ENCODE measurements at places on chromosomes 4 and X.

- no peaks in the 10 kb centered on the region for H3K4me1 ChIP-seq
- H3K27ac ChIP-seq = no peak overlapping the region
- no peaks in the 10 kb centered on the region for H3K36me3 ChIP-seq
- peaks cover 36% of the 10 kb centered on the region for H3K27me3 ChIP-seq
Observed at GRCh38 chrX:110219920-110220319, 98.0 kb downstream of the AMMECR1 start.

DNA sequence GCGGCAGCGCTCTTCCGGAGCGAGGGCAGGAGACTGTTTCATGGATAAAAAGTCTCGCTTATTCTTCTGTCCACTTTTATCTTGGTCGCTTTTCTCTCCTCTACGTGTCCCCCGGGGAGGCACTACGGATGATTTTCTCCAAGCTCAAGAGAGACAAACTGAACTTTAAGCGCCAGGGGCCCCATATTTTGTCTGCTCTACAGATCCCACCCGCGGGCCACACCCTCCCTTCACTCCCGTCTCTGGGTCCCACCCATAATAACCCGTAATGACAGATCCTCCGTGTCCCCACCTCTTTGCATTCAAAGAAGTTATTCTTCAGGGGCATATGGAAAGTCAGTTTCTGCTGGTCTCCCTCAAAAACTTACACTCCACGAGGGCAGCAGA lies at the start of gene CORIN:
TSS of gene CORIN (minus strand) at position 160 of the 387 bp plus-strand sequence. CDS start at position 42, 118 bp downstream.
- no peak for DNase-seq
- peak within 1 kb of the TSS; percentile 71 for H3K4me3 ChIP-seq
- no peaks in the 10 kb centered on the region for H3K27me3 ChIP-seq

DNA sequence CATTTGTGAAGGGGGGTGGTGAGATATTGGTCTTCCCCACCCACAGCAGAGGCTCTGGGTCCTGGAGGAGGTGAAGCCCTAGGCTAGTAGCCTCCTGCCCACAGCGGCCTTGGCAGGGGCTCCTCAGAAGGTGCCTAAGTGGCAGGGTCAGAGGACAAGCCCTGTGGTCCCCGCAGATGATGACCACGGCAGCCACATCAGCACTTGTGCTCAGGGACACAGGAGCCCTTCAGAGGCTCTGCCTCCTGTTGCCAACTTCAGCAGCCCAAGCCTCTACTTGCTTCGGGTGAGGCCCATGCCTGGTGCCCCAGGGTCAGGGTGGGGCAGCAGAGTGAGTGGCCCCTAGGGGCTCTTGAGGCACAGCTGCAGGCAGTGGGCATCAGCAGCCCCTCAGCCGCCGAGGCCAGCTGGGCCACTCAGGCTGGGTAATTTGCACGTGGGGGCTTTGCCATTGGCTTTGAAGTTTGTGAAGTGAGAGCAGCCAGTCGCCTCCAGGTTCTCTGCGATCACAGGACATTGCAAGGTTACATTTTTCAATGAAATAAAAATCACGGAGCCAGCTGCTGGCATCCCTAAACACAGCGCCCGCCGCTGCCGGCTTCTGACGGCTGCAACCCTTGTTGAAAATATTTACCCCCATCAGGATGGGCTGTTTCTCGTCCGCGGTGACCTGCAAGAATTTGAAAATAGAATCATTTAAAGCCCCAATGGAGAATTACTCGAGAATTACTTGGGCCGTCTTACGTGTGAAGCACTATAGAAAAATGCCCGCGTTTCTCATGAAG lies 108.5 kb downstream of the HMX1 start:
- no peak overlapping the region for H3K27ac ChIP-seq
- H3K36me3 ChIP-seq = no peaks in the 10 kb centered on the region
- H3K4me3 ChIP-seq = no peak overlapping the region
- DNase-seq = no peak
- no peaks in the 10 kb centered on the region for H3K4me1 ChIP-seq
- H3K27me3 ChIP-seq = peaks cover 28% of the 10 kb centered on the region

- H3K4me3 ChIP-seq = no peak overlapping the region
- H3K27ac ChIP-seq = no peak overlapping the region
- H3K27me3 ChIP-seq = no peaks in the 10 kb centered on the region
Observed at GRCh38 chr4:156799121-156799589, 172.4 kb downstream of the PDGFC start.

- H3K4me3 ChIP-seq = no peak overlapping the region
- peak; percentile 14 for DNase-seq
- no peaks in the 10 kb centered on the region for H3K4me1 ChIP-seq
- H3K27me3 ChIP-seq = peaks cover 18% of the 10 kb centered on the region
- H3K36me3 ChIP-seq = no peaks in the 10 kb centered on the region
- no peak overlapping the region for H3K27ac ChIP-seq
Observed at GRCh38 chr4:7183780-7184460, 8.4 kb upstream of the SORCS2 start.

GRCh38 chr4:57736781-57737180 lies 626.6 kb upstream of the IGFBP7 start:
- H3K27me3 ChIP-seq = no peaks in the 10 kb centered on the region
- H3K4me1 ChIP-seq = no peaks in the 10 kb centered on the region
- DNase-seq = no peak
- no peaks in the 10 kb centered on the region for H3K36me3 ChIP-seq
- no peak overlapping the region for H3K4me3 ChIP-seq
- no peak overlapping the region for H3K27ac ChIP-seq

DNA sequence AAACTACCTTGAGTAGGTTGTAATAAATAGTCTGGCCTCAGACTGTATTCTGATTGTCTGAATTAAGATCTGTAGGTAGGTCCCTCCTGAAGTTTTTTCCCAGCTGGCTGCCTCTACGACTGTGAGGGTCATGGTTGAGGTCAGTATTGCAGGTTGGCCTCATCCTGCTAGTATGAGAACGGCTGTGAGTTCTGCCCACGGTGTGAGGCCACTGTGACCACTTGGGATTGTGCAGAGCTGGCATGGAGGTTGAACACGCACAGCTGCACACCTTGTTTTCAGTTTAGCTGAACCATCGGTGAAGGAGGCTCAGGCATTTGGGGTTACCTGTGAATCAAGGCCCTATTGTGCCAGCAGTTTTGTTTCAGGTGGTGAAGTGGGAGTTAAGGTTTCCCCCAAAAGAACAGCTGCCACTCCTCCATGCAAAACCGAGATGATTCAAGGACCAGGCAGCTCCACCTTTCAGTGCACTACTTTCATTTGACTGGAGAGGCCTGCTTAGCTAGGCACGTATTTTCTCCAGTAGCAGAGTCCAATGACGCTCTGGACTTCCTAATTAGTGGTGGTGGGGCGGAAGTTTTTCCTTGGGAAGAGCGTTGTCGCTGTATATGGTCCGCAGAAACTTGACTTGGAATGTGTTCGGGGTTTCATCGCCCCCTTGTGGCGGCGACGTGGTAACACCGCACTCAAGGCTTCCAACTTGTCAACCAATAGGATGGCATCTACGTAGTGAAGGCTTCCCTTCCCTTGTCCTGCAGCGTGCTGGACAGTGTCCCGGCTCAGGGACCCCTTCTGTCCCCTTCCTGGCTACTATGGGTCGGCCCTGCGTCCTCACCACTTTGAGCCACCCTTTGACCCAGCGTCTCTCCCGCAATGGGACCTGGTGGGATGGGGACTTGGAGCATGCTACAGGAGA lies 13.8 kb downstream of the CMC4 start:
- H3K36me3 ChIP-seq = no peaks in the 10 kb centered on the region
- peak overlapping the region; percentile 25 for H3K27ac ChIP-seq
- H3K4me1 ChIP-seq = no peaks in the 10 kb centered on the region
- H3K4me3 ChIP-seq = peak overlapping the region; percentile 23

GRCh38 chr4:86757468-86757867 lies 91.7 kb downstream of the SLC10A6 start:
- no peak overlapping the region for H3K27ac ChIP-seq
- no peaks in the 10 kb centered on the region for H3K36me3 ChIP-seq
- H3K27me3 ChIP-seq = no peaks in the 10 kb centered on the region

- H3K4me1 ChIP-seq = no peaks in the 10 kb centered on the region
- DNase-seq = no peak
- no peaks in the 10 kb centered on the region for H3K27me3 ChIP-seq
- H3K27ac ChIP-seq = no peak overlapping the region
Observed at GRCh38 chr4:1164444-1164843, 7.9 kb downstream of the SPON2 start.

GRCh38 chr4:99815597-99816011 lies 1.0 kb upstream of the DAPP1 start:
- no peaks in the 10 kb centered on the region for H3K27me3 ChIP-seq
- no peak overlapping the region for H3K4me3 ChIP-seq
- H3K4me1 ChIP-seq = no peaks in the 10 kb centered on the region
- peak overlapping the region; percentile 11 for H3K27ac ChIP-seq
- H3K36me3 ChIP-seq = no peaks in the 10 kb centered on the region
- DNase-seq = no peak

GRCh38 chrX:66717926-66718325 lies 79.0 kb upstream of the EDA2R start:
- no peak overlapping the region for H3K4me3 ChIP-seq
- no peak for DNase-seq
- H3K4me1 ChIP-seq = no peaks in the 10 kb centered on the region
- H3K36me3 ChIP-seq = no peaks in the 10 kb centered on the region
- H3K27ac ChIP-seq = no peak overlapping the region

DNA sequence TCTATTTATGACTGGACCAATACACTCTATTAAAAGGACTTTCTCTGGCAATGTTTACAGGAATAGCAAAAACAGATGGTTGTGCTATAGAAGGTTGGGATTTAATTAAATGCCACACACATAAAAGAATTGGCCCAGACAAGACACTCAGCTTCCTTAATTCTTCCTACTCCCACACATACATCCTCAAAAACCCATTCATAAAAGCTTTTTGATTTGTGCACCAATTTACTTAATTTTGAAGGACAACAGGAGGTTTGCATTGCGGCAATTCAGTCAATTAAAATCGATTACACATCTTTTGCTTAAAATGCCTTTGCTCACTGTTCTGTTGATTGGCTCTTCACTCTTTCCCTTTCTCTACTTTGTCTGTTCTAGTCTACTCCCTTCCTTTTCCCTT lies 317.1 kb downstream of the CBLL2 start:
- H3K27ac ChIP-seq = no peak overlapping the region
- H3K27me3 ChIP-seq = no peaks in the 10 kb centered on the region
- no peak overlapping the region for H3K4me3 ChIP-seq
- H3K36me3 ChIP-seq = no peaks in the 10 kb centered on the region
- no peaks in the 10 kb centered on the region for H3K4me1 ChIP-seq
- DNase-seq = no peak

DNA sequence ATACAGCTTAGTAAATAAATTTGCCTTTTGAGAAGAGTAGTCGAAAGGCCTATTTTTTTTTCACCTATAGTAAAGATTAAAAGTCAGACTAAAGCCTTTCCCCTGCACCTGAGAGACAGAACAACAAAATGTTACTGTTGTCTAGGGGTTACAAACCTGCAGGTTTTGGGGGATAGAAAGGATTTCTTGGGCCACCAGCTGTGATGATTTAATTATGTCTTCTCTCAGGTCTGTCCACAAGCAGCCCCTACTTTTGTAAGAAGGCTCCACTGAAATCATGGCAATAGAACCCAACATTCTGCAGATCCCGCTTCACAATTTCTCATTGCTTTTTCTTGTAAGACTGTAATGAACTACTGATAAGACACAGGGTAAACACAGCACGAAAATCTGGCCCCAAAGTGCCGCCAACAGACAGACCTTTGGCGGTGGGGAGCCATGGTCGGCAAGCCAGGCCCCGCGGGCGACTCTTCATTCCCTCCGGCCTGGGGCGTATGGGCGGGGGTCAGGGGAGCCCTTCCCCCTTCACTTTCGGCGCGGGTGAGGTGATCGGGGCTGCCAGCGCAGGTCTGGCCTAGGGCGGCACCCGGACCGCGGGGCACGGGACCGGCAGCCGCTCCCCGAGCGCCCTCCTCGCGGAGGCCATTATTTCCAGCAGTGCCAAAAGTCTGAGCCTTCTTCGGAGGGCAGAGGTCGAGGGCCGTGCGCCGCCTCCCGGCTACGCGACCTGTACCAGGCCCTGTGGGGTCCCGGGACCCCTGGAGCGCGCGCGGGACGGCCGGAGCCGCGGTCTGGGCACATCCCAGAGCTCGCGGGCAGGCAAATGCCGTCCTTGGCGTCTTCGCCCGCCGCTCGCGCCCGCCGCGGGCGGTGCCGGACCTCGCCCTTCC lies 812 bp upstream of the KDM6A start:
- H3K4me1 ChIP-seq = peaks cover 6% of the 10 kb centered on the region
- peak overlapping the region; percentile 100 for H3K27ac ChIP-seq
- peak overlapping the region; percentile 72 for H3K4me3 ChIP-seq
- DNase-seq = peak; percentile 51
- H3K27me3 ChIP-seq = no peaks in the 10 kb centered on the region

GRCh38 chrX:116873671-116874070 lies 410.9 kb upstream of the CT83 start:
- no peaks in the 10 kb centered on the region for H3K36me3 ChIP-seq
- no peak overlapping the region for H3K4me3 ChIP-seq
- no peak overlapping the region for H3K27ac ChIP-seq
- H3K27me3 ChIP-seq = no peaks in the 10 kb centered on the region
- no peak for DNase-seq

DNA sequence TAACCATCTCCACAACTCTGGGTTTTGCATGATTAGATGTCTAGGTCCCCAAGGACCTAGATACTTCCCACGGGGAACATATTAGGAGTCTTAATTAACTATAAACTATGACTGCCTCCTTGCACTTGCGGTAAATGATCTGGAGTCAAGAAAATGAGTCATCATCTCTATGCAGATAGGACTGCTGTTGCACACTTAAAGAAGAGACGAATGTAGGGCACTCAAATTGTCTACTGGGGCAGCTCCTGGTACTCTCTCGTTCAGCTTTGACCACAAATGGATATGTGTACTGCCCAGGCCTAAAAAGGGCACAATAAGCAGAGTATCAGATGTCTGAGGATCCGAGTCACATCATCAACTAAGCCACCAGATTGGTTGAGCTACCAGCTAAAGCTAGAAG lies 1783.4 kb upstream of the AGA start:
- H3K27me3 ChIP-seq = no peaks in the 10 kb centered on the region
- no peak overlapping the region for H3K27ac ChIP-seq
- H3K4me3 ChIP-seq = no peak overlapping the region
- no peaks in the 10 kb centered on the region for H3K4me1 ChIP-seq
- no peak for DNase-seq

DNA sequence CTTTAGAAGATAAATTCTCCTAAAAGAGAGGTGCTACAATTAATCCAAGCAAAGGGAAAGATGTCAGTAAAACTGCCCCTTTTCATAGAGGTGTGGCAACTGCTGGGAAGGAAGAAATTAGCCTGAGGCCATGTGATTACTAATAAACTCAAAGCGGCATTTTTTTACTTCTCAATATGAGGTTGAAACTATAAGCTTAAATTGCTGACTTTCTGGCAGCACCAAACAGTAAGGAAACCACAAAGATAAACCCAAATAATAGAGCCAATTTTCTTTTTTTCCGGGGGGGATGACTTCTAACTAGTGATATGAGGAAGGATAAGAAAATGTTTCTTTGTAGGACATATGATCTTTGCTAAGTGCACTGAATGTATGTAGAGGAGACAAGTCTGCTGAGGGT lies 30.9 kb downstream of the AR start:
- peaks cover 22% of the 10 kb centered on the region for H3K27me3 ChIP-seq
- H3K27ac ChIP-seq = no peak overlapping the region
- DNase-seq = no peak
- H3K4me3 ChIP-seq = no peak overlapping the region
- H3K4me1 ChIP-seq = no peaks in the 10 kb centered on the region
